Prostate gland (tissue), 2 donors: ENCODE measurements at places on chromosomes 3 and 15. TPM values are rescaled to one million over a fixed set of nuclear protein-coding genes. Genes with fewer than 3 reads are reported as not detected.

Gene MESP2
- total RNA-seq: not detected

DNA sequence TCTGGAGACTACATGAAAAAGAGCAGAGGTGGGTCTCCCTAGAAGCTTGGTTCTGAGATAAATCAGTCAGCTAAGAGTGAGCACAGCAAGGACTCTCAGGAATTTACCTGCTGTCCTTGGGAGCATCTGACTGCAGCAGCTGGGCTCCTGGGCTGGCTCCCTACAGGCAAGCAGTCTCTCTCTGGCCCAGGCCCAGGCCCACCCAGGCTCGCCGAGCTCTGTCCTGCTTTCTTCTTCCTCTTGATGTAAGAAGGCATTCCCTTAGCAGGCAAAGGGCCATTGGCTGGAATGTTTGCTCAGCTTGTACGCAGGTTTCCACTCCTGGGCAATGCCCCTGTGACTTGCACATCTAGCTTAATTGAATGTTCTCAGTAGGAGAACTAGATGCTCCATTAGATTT lies 4.3 kb upstream of the RBP2 start:
- no peak for DNase-seq

- DNase-seq: no peak
These were observed 95.9 kb upstream of the RNF7 start for GRCh38 chr3:141642215-141642614.

- no peak for DNase-seq
These were observed 85.9 kb downstream of the BOC start for GRCh38 chr3:113297287-113297686.

DNA sequence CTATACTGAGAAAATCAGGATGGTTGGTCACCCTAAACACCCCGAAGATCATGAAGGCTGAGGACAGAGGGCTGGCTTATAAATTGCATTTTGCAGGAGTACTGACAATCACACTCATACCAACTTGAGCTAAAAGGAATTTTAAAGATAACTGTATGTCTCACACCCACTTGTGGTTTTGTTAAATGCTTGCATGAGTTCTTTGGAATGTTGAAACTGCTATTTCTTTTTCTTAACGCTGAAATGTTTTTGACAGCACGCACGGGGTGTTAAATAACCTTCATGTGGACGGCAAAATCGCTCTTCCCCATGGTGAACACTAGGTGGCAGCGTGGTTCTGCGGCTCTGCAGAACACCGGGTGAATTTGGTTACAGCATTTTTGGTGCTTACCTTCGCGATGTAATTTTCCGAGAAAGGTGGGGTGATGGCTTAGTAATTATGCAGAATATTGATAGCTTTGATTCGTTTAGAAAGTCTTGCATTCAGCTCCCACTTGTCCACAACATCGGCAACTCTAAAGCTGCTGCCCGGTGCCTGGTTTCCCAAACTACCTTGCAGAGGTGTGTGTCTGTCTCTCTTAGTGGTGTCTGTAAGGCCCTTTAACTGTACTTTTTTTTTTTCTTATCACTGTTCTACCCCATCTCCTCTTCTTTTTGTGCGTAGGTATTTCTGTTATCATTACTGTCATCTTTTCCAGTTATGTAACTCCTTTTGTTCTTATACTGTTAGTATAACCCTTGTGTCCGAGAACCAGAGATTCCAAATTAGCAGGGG lies 51.7 kb downstream of the ARNT2 start:
- peak; percentile 54 for DNase-seq

DNA sequence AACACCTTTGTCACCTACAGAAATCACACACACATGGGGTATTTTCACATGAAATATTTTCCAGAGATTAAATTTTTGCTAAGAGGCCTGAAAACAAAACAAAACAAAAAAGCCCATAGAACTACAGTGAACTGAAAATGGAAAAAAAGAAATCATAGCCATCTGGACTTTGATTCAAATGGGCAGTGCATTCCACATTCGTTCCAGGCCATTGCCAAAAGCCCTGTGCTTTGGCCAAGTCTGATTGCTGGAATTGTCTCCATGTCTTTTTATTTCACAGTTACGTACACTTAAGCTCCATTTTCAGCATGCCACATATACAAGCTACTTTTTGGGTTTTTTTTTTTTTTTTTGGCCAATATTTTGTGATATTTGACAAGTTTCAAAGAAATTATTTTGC lies 47.1 kb downstream of the TFG start:
- DNase-seq: no peak
